CD4-positive, alpha-beta T cell treated with Interleukin-21 for 1 hour (primary cell): ENCODE measurements at places on chromosomes 4 and X.

- no peak for DNase-seq
Observed at GRCh38 chr4:158172261-158173258, at the start of gene GASK1B. Gene GASK1B, minus strand, starts transcription at chr4:158173025. Its CDS starts 1,650 bp downstream, at chr4:158171375.

DNA sequence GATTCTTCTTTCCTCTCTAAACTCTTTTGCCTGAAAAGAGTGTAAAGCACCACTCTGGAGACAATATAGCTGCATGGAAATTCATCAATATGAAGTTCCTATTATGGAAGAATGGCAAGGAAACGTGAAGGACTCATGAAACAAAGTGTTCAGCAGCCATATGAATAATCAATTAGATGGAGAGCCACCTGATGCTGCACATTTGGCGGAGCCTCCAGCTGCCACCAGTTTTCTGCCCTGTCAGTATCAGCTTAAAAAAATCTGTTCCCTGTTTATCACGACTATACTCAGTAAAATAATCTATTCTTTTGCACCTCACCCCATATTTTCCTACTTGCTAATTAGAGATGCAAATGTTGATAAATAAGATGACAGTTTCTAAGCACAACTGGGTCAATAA is 276.0 kb downstream of the UNC5C start:
- no peak for DNase-seq

- DNase-seq, result no peak
Observed at GRCh38 chr4:2824836-2825381, 18.7 kb upstream of the ADD1 start.

DNA sequence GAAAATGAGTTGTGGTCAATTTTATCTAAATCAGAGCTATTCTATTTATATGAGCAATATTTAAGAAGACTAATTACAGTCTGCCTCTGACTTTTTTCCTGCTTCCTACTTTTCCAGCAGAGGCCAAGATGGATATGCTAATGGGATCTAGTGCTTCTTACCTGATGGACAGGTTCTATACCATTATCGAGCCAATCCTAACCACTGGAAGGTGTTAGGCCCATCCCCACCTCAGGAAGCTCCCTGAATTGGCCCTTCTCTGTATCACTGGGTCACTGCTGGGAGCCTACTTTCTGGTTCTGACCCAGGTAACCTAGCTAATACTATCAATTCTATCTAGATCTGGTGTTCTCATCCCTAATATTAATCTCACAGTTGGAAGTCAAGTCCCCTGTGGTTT is 577 bp upstream of the YIPF7 start:
- no peak for DNase-seq

DNA sequence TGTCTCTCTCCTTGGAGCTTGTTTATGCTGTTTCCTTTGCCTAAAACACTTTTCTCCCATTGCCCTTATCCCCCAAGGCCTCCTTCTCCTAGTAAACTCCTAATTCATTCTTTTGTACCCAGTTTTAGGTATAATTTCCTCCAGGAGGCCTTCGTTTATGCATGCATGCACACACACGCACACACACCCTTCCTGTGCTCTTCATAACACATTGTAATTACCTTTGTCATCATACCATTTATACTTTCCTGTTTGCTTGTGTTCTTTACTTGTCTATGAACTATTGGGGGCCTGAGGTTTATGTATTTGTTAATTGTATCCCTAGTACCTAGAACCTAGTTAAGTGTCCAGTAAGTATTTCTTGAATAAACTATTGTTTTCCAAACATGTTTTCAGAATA is 45.5 kb downstream of the XIAP start:
- no peak for DNase-seq

DNA sequence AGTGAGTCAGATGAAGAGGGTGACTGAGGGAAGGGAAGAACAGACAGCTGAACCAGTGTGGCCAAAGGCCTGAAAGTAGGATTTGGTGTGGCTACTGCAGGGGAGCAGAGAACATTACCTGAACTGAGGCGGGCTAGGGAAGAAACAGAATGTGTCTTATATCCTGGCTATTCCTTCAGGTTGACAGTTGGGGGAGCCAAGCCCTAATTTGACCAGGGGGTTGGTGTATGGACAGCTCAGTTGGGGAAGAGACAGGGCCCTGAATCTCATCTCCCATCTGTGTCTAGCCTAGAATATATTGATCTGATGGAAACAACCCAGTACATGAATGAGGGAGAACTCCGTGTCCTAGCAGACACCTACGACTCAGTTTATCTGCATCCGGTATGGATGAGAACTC is 4.2 kb downstream of the HDAC6 start:
- no peak for DNase-seq

DNA sequence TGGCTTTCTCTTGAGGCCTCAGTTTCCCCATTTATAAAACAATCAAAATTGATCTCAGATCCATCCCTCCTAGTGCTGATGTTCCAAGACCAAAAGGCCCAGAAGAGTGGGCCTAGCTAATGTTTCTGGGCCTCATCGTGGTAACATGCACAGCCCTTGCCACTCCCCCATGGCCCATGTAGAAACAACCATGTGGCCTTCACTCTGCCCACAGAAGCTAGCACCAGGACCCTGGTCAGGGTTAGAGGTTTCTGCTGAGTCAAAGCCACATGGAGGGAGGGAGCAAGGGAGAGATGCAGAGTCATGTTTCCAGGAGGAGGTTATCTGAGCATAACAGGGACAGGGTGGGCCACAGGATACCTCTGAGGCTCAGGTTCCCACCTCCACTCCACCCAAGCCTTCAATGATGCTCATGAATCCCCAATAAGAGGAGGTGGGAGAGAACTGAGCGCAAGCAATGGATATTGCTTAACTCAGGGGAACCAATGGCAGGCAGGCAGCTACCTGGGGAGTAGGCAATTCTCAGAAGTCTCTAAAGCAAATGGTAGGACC is 16.9 kb downstream of the OTUD5 start:
- peak; percentile 24 for DNase-seq

DNA sequence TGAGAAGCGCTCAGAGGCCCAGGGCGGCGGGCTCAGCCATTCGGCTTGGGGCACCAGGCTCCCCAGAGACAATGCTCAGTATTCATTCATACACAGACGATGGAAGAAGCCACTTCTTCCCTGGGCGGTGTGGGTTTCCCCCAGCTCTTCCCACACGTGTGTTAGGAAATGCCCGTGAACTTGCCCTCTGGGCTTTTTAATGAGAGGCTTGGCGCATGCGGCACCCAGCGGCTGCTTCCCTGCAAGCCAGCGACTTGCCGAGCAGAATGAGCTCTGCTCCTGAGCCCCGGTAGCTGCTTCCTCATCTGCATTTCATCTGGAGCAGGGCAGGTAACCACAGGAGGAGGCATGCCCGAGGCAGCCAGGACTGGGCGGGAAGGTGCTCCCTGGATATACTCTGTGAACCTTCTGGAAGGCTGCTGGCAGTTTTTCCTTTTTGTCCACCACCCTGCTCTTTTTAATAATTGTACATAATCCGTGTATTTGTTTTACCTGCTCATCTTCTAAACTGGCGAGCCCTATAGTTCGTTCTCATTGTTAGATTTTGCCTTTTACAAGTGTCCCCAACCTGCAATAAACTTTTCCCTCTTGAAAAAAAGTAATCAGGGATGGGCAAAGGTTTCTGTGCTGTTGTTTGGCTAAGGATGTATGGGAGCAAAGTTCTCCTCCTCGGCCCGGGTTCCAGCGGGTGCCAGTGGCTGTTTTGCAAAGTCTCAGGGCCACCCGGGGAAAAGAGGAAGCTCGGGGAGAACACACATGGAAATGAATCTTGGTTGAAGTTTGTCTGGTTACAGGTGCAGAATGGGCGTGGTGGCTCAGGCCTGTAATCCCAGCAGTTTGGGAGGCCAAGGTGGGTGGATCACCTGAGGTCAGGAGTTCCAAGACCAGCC is 178.8 kb downstream of the DCLK2 start:
- no peak for DNase-seq

- no peak for DNase-seq
Observed at GRCh38 chr4:8105306-8106100, 53.1 kb downstream of the ABLIM2 start.

- DNase-seq, result no peak
Observed at GRCh38 chr4:35689870-35690269, 554.4 kb downstream of the ARAP2 start.

- no peak for DNase-seq
Observed at GRCh38 chr4:37995299-37995821, 35.2 kb downstream of the PTTG2 start.

GRCh38 chrX:3811331-3812311 is 98.2 kb upstream of the PRKX start:
- peak; percentile 65 for DNase-seq

DNA sequence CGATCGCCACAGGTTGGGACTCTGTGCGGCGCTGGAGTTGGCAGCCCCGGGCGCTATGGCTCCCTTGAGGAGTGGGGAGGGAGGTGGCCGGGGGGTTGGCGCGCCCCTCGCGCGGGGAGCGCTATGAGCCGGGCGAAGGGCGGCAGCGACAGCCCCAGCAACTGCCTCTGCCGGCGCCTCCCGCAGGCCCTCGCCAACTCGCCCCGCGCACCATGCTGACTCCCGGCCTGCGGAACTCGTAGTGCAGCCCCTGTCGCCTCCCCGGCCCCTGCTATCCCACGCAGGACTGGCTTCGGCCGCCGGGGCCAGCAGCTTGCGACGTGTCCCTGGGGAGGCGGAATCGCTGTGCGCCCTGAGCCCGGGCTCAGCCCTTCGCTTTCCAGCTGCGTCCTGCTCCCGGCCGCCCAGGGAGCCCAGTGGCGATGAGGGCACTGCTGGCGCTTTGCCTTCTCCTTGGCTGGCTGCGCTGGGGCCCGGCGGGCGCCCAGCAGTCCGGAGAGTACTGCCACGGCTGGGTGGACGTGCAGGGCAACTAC is 415 bp downstream of the SHISA3 start:
- no peak for DNase-seq

DNA sequence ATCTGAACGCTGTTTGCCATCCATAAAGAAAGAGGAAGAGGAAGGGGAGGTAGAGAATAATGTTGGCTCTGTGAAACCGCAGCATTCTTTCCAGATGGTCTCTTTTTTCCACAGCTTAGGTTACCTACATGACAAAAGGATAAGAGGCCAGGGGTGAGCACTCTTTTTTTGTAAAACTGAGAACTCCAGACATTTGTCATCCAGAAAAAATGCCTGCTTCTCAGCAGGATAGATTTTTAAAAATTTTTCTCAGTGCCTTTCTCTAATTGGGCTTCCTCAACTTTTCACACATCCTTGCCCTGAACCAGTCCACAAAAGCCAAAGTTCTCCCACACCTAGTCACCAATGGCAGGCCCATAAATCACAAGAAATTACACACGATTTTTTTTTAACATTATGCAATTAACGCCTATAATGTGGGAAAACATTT is 158.1 kb upstream of the TENM3 start:
- DNase-seq, result no peak

GRCh38 chr4:152106781-152107321 is 346.0 kb upstream of the GATB start:
- no peak for DNase-seq

GRCh38 chrX:18255059-18255458 is 34.4 kb upstream of the BEND2 start:
- no peak for DNase-seq

DNA sequence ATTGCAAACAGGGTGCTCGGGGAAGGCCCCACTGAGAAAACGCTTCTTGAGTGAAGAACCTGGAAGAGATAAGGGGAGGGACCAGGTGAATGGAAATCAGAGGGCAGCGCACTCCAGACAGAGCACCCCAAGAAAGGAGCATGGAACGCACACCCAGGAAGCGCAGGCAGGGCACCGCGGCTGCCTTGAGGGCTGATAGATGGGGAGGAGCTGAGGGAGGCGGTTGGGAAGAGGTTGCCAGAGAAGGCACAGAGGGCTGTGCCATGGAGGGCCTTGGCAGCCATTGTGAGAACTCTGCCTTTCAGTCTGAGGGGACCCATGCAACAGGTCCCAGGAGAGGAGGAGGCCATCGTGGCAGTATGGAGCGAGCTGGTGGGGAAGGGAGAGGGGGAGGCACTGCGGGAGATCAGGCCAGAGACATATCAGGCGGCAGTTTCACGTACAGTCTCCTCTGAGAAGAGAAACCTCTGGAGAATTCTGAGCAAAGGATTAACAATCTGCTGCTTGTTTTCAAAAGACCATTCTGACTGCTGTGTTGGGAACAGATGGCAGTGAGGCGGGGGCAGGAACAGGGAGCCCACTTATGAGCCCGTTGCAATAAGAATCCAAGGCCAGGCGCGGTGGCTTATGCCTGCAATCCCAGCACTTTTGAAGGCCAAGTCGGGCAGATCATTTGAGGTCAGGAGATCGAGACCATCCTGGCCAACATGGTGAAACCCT is 83.7 kb downstream of the PCYT1B start:
- DNase-seq, result no peak

DNA sequence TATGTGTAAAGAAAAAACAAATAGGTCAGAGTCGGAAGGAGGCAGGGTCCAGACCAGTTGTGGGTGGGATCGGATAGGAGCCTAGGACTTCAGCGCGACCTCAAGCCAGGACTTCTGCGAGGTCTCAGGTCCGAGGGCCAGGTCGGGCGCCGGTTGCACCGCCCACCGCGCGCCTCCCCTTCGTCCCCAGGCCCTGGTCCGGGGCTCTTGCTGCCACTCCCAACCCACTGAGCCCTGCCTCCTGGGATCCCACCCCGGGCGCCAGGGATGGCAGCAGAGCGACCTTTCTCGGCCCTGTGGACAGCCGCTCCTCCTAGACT is 12.3 kb downstream of the PITX2 start:
- DNase-seq, result no peak

DNA sequence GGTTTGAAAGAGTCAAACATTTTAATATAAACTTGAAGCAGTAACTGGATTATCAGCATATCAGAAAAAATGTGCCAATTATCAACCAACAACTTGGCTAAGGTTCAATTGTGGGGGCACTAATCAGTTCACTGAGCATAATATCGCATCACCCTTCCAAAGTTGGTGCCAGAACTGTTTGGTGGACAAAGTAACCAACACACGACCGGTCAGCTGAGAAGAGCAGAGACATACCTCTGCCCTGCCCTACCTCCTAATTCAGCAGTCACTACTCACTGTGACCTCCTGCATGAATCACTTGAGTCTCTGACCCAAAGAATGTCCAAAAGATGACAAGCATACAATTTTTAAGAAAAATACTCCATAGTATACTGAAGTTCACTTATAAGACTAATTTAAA is 53.2 kb downstream of the TSPAN5 start:
- DNase-seq, result no peak

- no peak for DNase-seq
Observed at GRCh38 chrX:40912166-40912565, 173.1 kb upstream of the USP9X start.

- DNase-seq, result no peak
Observed at GRCh38 chr4:180538384-180539057, 1704.7 kb upstream of the TENM3 start.

DNA sequence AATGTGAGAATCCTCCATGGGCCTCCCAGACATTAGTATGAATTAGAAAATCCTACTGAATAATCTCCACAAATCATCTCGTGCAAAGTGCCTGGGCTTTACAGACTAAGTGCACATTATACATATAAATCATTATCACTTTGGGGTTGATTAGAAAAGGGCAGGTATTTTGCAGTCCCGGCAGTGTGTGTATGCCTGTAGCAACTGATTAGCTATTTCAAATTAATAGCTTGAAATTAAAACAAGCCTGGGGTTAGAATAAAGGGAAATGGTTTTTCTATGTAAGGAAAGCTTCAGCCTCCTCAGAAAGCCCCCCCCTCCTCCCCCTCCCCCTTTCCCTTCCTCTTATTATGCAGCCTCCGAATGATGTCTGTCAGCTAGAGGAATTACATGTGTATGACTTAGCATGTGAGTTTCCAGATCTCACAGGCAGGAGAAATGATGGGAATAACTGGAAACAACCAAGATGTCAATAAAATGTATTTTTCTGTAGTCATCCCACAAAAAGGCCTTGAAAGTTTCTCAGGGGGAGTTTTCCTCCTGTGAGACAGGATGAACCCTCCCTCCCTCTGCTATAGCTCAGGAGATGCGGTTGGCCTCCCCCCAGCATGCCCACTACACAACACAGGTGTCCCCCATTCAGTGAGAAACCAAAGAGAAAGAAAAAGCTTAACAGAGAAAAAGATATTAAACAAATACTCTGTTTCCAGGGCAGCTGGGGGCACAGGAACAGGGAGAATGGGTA is 41.2 kb upstream of the RASGEF1B start:
- no peak for DNase-seq
